ENCODE measurements at places on chromosomes 6 and 20.

- no peak for DNase-seq
These were observed 567.7 kb downstream of the ADGRB3 start for GRCh38 chr6:69202768-69203167.

- no peak for DNase-seq
These were observed 107.2 kb downstream of the LY86 start for GRCh38 chr6:6695625-6696276.

GRCh38 chr6:79536954-79537747 lies at the start of gene LCA5:
TSS of gene LCA5 (minus strand) at chr6:79537430. CDS start at chr6:79518894, 18,536 bp downstream.
- DNase-seq, result peak; percentile 94

DNA sequence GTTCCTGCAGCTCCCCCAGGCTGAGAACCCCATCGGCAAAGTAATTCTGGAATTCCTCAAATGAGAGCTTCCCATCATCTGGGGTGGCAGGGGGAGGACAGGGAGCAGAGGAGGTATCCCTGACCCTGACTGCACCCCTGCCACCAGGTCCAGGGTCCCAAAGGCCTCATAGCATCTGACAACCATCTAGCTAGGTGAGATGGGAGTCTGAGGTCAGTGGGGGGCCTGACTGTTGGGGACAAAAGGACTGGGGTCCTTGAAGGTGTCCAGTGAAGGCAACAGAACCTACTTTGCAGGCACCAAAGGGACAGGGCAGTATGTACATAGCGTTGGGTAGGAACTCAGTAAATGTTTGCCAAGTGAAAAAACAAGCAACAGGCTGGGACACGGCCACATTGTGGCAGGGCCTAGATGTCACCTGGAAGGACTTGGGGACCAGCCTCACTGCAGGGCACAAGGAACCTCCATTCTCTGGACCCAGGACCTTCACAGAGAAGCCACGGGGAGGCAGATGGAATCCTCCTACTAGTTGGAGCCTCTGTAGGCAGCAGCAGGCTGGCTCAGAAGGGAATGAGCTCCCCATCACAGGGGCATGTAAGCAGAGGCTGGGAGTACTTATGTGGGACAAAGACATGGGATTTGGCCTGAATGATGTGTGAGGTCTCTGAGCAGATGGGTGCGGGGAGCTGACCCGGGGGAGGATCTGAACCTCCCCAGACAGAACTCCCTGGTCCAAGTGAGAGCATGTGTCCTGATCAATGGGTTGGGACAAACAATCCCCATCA lies 3.3 kb downstream of the NECAB3 start:
- no peak for DNase-seq

DNA sequence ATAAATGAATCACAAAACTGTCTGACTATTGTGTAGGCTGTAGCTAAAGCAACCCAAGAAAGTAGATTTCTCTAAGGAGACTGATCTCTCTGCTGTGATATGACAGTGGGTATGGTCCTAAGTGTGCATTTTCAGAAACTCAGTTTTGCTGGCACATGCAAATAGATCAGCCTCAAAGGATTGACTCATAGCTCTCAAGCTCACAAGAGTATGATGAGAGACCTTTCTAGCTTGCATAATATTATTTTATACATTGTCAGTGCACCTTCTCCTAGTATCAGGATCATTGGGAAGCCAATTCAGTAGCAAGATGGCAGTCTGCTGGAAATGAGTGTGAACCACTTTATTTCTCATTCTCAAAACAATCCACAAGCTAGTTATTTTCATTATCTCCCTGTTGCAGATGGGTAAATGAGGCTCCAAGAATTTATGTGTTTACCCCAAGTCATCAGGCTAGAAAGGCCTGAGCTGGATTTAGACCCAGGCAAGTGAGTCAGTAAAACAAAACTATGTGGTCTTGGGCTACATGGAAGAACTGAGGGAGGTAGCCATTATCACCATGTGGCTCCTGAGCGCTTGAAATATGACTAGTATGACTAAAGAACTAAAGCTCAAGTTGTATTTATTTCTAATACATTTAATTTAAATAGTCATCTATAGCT lies 27.9 kb upstream of the PLCB4 start:
- DNase-seq, result no peak

GRCh38 chr6:33297956-33298772 lies 578 bp downstream of the RGL2 start:
- DNase-seq, result peak; percentile 71

Data from gastrocnemius medialis (tissue), 4 donors.